HT1080 (cell line): ENCODE measurements at places on chromosomes 5 and 9. TPM values are rescaled to one million over a fixed set of nuclear protein-coding genes. Genes with fewer than 3 reads are reported as not detected.
A peak's percentile ranks its signal among the peaks of the same experiment; 100 is the strongest.

DNA sequence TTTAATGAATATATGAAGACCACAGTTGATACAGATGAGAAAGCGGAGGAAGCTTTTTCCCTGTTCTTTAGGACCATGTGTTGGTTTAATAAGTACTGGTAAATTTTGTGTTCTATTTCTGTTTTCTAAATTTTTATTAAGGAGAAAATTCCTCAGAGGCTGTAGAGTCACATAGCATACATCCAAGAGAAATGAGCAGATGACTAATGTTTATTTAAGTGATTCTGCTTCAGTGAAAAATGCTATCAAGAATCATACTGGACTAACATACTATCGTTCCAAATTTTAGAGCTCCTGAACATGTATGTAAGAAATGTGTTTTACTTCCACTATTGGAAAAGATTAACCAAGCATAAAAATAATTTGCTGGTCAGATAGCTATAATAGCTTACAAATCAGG lies 115.0 kb downstream of the KIAA1958 start:
- DNase-seq = peak; percentile 6

SPATA31D4 gene
- not detected in 2 replicates for total RNA-seq

ZFP2 gene
- not detected in 2 replicates for total RNA-seq

PCDHA10 gene
- not detected in 2 replicates for total RNA-seq

SLC4A9 gene
- total RNA-seq = not detected in 2 replicates

TMEM171 gene
- total RNA-seq = not detected in 2 replicates

- DNase-seq = no peak
Observed at GRCh38 chr9:124839612-124840299, 13.5 kb upstream of the WDR38 start.

PHAX gene
- total RNA-seq = 52.8 and 60.4 TPM in 2 replicates

DNA sequence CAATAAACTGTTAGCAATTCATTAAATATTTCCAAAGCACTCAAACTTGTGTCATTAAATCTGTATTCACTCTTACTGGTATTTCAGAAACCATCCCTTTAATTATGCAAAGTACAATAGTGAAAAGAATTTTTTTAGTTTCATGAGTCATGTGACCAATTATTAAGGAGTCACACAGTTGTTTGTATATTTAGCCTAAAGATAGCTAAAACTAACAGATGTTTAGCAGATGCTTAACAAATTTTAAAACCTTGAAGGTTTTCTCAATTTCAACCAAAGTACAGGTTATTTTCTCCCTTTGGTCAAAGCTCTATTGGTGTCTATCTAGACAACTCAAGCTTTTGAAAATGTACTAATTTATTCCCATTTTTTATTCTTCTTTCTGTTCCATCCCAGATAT lies 44.1 kb downstream of the PJA2 start:
- no peak for DNase-seq

ANKRD34B gene
- not detected in 2 replicates for total RNA-seq

GRCh38 chr5:112921026-112921832 lies 798 bp downstream of the REEP5 start:
- peak; percentile 58 for DNase-seq

- DNase-seq = no peak
Observed at GRCh38 chr5:71699751-71700150, 19.3 kb upstream of the CARTPT start.

DNA sequence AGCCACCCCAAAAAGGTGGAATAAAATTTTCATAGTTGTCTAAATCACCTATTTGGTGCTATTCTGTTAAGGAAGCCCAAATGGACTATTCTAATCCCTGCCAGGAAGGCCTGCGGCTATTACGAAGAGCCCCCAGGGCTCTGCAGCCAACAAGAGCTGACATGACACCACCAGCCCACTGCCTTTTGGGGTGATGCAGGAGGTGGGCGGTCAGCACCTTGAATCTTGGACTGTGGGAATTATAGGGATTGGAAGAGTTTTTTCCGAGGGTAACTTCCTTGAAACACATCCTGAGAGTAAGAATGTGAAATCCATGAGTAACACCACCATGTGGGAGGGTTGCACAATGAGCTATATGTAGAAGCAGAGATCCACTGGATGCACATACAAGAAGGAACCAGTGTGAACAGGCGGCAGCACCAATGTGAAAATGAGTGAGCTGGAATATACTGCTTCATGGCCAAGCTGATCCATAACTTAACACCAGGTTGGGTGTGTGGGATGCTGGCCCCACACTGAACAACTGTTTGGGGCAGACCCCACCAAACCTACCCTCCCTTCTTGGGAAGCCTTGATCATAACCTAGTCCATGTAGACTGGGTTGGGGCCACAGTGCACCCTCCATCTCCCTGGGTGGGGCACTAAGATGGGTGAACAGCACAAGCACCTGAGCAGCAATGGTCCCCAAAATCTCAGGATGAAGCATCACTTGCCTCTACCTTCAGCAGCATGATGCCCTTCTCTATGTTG lies 239.0 kb downstream of the FSTL4 start:
- peak; percentile 17 for DNase-seq

- peak; percentile 47 for DNase-seq
Observed at GRCh38 chr9:89433826-89434225, 64.1 kb downstream of the SEMA4D start.
